Activated CD4-positive, CD25-positive, alpha-beta regulatory T cell treated with anti-CD3 and anti-CD28 coated beads, Interleukin-2, amount 50 U/mL, for 72 hours (primary cell): ENCODE measurements at places on chromosomes 6 and 20.

DNA sequence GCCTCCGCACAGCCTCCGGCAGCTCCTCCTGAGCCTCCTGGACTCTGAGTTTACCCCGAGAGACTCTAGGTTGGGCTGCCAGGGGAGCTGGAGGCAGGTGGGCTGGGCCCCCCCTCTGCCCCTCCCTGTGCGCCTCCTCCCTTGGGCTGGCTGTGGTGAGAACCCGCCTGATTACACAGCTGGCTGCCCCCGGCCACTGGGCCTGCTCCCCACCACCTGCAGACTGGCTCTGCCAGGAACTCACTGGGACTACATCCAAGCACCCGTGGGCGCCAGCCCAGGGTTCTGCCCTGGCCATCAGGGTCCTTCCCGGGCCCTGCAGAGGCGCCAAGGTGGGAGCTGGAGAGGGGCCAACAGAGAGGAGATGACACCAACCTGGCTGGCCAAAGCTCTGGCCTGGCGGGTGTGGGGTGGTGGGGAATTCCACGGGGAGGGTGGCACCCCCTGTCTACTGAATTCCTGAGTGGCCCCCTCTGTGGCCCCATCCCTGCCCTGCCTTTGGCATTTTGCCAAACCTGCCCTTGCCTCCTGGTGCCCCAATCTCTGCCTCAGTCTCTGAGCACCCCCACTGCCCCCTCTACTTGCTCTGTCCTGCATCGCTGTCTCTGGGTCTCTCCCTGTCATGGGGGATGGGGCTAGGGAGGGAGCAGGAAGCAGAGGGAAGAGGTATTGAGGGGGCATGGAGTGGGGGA, 21.9 kb upstream of the CDH22 start:
- no peak for DNase-seq

- DNase-seq: no peak
These were observed 275.5 kb downstream of the ZFAND3 start for GRCh38 chr6:38095054-38095453.

DNA sequence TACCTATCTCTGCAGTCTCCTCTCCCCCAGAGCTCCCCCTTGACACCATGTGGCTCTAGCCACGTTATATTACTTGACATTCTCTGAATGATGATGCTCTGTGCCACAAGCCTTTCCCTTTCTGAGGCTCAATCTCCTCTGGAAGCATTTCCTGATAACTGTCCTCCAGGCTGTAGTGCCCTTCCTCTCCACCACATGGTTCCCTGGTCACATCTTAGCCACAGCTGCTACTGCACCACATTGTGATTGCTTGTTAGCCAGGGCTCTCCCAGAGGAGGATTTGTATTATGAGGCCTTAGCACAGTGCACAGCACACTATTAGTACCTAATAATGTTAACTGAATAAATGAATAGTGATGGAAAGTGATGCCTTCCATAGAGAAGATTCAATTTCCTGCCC, 63.9 kb upstream of the RCAN2 start:
- no peak for DNase-seq

GRCh38 chr6:17565399-17565798, 34.7 kb upstream of the FAM8A1 start:
- no peak for DNase-seq

- no peak for DNase-seq
These were observed 29.7 kb downstream of the PREX1 start for GRCh38 chr20:48797850-48798747.

DNA sequence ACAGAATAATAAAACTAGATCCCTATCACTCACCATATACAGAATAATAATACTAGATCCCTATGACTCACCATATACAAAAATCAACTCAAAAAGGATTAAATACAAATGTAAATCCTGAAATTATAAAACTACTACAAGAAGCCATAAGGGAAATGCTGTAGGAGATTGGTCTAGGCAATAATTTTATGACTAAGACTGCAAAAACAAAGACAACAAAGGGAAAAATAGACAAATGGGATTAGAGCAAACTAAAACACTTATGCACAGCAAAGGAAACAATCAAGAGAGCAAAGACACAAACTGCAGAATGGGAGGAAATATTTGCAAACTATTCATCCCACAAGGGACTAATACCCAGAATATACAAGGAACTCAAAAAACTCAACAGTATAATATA, 4.1 kb upstream of the RNF217 start:
- no peak for DNase-seq

- no peak for DNase-seq
These were observed 125.0 kb upstream of the MLIP start for GRCh38 chr6:53986165-53986720.

DNA sequence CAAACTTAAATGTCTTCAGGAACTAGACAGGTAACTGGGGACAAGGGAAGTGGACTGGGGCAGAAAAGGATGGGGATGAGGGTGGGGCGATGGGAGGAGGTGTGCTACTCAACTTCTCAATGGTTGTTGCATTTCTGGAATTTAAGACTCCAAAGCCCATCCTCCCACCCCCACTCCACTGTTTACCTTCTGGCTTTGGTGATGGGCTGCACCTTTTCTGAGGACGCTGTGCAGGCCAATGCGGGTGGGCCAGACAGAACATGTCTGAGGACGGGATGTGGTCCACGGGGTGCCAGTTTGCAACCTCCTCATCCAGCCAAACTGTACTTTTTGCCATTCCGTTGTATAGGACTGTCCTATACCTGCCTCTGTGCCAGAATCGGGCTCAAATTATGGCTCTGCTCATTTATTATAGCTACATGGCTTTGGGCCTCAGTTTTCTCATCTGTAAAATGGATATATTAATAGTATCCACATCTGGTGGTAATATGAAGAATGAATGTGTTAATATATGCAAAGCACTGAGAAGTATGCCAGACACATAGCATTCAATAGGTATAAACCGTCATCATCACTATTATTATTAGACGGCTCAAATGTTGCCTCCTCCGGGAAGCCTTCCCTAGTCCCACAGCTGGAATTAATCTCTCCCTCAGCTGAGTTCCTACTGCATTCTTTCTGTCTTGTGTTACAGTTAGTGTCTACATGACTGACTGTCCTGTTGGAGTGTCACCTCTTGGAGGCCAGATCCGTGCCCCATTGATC, 31.0 kb upstream of the VEGFA start:
- no peak for DNase-seq

- DNase-seq: no peak
These were observed 8.4 kb upstream of the MAPK13 start for GRCh38 chr6:36121787-36122494.

- DNase-seq: no peak
These were observed 371.8 kb downstream of the BTBD3 start for GRCh38 chr20:12289465-12289864.

DNA sequence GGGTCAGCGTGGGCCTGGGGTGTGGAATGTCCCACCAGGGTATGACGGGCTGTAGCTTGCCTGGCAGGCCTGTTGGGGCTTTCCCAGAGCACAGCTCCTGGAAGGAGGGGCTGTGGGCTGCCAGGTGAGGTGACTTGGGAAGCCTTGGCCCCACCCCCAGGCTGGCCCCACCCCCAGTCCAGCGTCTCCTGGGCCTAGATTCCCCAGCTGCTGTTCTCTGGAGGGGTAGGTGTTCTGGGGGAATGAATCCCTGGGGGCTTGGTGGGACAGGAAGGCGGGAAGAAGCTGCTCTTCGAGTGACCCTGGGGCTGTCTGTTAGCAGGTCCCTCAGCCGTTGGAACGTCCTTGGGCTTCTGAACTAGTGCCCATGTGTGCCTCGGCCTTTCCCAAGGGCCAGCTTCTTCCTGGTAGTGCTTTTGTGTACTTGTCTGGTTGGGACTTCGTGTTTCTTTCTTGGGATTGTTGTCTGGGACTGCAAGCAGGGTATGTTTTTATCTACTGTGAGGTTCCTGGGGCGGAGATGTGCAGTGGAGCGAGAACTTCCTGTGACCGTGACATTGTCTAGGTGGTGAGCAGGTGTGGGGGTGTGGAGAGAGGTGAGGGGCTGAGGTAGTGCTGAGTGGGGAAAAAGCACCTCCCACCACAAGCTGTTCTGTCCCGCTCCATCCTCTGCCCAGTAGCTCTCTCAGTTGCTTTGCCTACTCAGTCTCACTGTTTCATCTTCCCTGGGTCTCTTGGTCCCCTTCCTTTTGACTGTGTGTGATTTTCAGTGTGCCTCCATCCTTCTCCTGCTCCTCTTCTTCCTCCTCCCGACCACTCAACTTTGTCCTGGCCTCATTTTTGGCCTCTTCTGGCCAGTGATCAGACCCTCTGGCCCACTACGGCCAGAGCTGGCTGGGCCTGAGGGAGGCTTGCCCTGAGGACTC, 1.3 kb upstream of the DDR1 start:
- peak; percentile 29 for DNase-seq

GRCh38 chr20:19991854-19992253, 25.3 kb upstream of the NAA20 start:
- DNase-seq: no peak

- DNase-seq: no peak
These were observed 1.1 kb downstream of the ZNF165 start for GRCh38 chr6:28081486-28081751.

- DNase-seq: no peak
These were observed 52.1 kb downstream of the RIPOR2 start for GRCh38 chr6:24883618-24884017.

GRCh38 chr6:54716877-54717276, 129.7 kb upstream of the FAM83B start:
- DNase-seq: no peak

- no peak for DNase-seq
These were observed 80.7 kb upstream of the CD83 start for GRCh38 chr6:14036911-14037310.

- no peak for DNase-seq
These were observed 33.2 kb upstream of the PNISR start for GRCh38 chr6:99458319-99458718.

DNA sequence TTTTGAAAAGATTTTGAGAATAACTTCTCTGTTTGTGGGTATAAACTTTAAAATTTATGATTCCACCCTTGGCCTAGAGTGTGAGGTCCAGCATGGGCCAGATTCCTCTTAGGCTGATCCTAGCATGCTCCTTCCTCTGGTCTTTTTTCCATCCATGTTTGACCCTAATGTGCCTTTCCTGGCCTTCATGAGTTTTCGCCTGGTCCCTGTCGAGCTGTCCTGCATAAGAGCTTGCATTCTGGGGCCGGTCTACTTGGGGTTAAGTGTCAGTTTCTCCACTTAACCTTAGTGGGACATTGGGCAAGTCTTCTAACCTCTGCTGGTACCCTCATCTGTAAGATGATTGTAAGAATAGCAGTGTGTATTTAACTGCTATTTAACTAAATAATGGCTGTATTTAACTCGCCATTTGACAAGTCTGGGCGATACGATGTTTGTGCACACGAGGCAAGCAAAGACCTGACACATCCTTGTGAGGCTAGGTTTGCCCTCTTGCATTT, 40.7 kb upstream of the TAGAP start:
- DNase-seq: no peak

DNA sequence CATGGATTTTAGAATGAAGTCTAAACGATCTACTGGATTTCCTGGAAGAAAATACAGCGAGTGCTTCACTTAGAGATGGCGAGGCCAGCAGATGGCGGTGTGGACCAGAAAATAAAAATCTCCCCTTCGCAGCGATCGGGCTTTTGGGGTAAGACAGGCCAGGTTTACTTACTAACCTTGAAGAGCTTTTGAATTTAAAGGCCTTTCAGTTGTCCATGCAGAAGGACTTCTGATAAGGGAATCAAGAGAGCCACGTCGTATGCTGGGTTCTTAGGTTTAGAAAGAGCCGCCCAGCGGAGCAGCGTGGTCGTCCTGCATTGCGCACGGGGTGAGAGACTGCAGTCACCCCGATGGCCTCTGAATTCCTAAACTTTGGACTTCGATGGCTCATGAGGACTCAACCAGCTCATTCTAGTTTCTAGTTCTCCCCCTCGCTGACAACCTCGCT, 125.2 kb upstream of the RALGAPA2 start:
- no peak for DNase-seq

DNA sequence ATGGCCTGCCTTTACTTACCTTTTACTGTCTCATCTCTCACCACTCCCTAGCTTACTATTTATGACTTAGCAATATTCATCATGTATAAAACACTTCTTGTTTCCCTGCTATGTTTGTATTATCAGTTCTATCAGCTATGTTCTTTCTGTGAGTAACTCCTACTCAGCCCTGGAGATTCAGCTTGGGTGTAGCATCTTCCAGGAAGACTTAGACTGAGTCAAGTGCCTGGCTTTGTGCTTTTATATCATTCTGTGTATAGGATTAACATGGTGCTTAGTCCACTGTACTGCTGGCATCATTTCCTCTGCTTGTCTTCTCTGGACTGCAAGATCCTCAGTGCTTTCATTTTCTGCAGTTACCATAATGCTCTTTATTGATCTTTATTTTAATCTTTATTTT, 257.8 kb downstream of the BTBD3 start:
- no peak for DNase-seq

GRCh38 chr6:73521351-73521985, 636 bp upstream of the EEF1A1 start:
- DNase-seq: no peak

- DNase-seq: no peak
These were observed 28.7 kb downstream of the SLCO4A1 start for GRCh38 chr20:62670998-62671397.

GRCh38 chr6:85561750-85562357, 31.8 kb downstream of the SNX14 start:
- DNase-seq: no peak

GRCh38 chr20:58660855-58661597, 9.9 kb downstream of the STX16 start:
- peak; percentile 45 for DNase-seq

DNA sequence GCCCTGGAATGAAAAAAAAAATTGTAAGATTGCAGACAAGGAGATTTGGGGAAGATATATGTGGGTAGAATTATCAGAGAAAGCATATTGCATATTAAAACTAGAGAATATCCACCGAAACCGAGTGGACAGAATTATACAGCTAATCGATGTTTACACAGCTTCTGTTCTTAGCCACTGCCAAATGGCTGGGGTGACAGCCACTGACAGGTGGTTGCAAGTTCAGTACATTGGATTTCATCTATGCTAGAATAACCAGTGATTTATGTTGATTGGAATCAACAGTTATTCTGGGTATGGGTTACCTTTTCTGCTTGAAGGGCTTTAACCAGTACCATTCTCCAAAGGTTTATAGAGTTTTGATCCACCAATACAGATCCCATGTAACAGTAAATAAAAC, 48.4 kb upstream of the THEMIS start:
- DNase-seq: no peak

GRCh38 chr6:32170294-32170693, 5.6 kb downstream of the AGPAT1 start:
- no peak for DNase-seq

- DNase-seq: no peak
These were observed 51.1 kb downstream of the ARID1B start for GRCh38 chr6:156828280-156828703.

DNA sequence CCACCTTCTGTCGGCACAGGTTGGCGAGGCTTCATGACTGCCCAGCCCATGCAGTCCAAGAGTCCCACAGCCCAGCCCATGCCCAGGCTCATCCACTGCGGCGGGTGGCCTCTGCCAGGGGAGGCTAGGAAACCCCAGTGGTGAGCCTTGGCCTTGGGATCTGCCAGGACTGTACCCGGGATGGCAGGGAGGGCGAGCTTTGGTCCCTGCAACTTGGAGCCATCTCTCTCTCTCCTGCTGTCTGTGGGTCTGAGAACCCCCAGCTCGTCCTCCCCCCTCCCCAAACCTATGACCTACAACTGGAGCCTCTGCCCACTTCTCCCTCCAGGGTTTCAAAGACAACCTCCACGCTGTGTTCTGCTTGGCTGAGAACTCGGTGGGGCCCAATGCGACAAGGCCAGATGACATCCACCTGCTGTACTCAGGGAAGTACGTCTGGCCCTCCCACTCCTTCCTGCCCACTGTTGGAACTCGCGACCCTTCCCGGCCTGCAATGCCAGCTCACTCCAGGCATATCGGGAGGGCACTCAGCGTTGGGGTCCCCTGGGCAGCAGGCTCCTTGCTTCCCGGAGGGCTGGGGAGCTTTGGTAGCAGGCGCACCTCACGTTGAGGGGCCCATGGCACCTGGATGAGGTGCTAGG, 19.7 kb downstream of the NPEPL1 start:
- peak; percentile 30 for DNase-seq
